ENCODE measurements at places on chromosomes 2 and 18.

GRCh38 chr2:231450548-231450989, 13.7 kb downstream of the NCL start:
- no peak for DNase-seq

DNA sequence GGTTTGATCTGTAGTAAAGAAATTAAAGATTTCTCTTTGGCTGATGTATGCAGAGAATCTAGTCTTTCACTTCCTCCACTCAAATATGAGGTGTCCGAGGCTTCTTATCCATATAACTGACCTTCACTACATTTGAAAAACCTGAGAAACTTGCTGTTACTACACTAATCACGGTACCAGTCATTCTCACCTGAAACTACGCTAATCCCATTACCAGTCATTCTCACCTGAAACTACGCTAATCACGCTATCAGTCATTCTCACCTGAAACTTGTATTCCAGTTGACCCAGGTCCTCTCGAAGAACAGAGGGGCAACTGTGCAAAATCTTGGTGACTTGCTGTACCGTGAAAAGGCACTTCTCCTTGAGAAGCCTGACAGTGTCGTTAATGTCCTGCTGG, 5.1 kb downstream of the MTERF4 start:
- DNase-seq, result no peak

DNA sequence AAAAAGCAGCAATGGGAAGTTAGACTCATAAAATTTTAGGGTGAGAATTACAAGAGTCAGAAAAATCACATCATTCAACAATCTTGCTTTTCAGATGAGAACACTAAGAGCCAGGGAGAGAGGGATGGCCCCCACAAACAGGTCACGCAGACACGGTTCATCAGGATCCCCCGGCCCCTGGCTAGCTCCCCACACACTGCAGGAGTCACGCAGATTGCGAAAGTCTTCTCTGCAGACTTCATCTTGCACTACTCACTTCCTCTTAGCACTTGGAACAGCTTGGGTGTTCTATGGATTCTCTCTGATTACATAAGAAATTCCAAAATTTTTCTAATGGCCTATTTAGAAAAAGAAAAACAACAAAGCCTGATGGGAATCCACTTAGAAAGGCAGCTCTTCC, 21.6 kb upstream of the SULT1C2 start:
- DNase-seq, result no peak

DNA sequence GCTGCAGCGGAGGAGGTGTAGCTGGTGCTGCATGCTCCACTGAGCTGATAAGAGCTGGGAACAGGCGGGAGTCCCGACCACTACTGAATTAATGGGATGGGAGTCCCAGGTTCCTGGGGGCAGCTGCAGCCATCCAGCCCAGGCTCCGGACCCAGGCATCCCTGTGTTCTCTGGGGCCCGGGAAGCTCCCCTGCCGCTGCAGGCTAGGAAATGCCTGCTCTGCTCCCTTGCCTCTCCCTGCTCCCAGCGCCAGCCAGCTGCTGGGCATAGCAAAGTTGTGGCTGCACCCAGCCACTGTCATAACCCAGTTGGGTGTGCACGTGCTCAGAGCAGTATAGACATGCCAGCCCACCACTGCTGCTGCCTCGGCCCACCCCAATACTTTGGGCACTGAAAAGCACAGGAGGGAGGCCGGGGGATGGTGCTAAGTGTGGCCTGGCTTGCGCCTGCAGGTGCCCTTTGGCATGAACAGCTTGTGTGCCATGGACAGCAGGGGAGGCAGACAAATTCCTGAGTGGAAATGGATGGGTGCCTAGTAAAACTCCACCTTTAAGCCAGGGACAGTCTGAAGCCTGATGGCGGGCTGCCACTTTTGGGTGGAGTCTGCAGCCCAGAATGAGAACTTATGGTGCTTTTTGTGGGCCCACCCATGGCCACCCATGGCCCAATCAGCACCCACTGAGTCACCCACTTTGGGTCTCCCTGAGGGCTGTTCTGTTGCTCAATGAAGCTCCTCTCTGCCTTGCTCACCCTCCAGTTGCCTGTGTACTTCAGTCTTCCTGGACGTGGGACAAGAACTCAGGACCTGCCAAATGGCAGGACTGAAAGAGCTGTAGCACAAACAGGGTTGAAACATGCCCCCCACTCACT, 219.3 kb upstream of the TMEFF2 start:
- DNase-seq, result no peak

DNA sequence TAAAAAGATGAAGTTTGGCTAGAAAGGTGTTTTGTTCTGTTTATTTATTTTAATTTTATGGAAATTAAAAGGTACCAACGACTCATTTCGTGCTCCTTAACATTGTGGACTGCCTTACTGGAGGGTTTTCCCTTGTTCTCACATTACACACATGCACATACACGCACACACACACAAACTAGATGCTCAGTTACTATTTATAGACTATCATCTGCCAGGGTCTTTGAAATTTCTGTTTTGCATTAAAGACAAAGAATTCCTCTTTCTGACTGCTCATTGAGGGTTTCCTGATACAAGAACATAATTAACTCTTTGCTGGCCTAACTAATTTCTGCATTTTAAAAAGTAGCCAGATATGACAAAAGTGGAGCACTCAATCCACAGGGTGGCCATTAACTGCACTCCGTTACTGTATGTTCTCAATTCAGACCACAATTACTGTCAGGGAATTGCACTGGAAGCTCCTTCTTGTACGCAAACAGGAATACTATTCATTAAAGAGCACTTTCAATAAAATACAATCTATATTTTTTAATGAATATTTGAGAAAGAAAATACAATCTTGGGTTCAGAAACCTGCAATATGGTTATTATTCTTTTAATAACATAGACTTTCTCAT, 366.9 kb upstream of the GALNT5 start:
- no peak for DNase-seq

DNA sequence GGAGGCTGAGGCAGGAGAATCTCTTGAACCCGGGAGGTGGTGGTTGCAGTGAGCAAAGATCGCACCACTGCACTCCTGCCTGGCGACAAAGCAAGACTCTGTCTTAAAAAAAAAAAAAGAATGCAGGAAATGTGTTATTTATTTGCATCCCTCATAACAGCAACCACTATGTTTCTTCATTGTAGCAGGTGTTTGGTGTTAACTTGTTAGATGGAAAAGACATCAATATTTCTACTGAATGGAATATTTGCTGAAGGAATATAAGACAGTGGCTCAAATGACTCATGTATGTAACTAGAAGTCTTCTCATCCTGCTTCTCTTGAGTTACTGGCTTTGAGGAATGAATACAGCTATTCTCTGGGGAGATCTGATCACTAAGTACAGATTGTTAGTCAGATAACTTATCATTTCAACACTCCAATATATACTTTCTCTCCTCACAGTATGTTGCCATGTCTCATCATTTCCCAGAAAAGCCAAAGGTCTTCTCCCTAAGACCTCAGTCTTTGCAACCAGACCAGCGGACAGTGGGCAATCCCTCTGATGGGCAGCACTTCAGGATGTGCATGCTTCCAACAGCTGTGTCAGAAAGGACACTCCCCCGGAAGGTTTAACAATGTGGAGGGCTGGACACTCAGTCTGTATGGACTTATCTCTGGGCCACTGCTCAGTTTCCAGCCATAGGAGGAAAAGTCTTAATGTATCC, 104.4 kb upstream of the STK17B start:
- peak; percentile 43 for DNase-seq

DNA sequence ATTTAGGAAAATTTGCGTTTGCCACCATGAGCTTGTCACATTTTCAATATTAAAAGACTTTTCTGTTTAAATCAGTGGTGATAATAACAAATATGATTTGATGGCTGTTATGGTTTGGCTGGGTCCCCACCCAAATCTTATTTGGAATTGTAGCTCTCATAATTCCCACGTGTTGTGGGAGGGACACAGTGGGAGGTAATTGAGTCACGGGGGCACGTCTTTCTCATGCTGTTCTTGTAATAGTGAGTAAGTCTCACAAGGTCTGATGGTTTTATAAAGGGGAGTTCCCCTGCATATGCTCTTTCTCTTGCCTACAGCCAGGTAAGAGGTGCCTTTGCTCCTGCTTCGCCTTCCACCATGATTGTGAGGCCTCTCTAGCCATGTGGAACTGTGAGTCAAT, 83.4 kb upstream of the RGPD4 start:
- no peak for DNase-seq

DNA sequence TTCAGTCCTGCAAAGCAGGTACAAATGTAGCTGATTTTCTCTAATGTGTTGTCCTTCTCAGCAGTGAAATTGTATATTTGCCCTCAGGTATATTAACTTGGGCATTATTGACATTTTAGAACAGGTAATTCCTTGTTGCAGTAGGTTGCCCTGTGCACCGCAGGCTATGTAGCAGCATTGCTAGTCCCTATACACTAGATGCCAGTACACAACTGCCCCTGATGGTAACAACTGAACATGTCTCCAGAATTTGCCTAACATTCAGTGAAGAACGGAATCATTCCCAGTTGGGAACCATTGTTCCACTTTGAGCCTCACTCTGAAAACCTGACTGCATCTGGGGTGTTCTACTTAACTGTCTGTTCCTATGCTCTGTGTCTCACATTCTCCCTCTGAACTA, 23.1 kb upstream of the TFPI start:
- no peak for DNase-seq

GRCh38 chr2:108363908-108364225, 13.9 kb upstream of the SULT1C4 start:
- DNase-seq, result no peak

- no peak for DNase-seq
Measured at GRCh38 chr2:20665243-20666004, 1.5 kb upstream of the GDF7 start.

DNA sequence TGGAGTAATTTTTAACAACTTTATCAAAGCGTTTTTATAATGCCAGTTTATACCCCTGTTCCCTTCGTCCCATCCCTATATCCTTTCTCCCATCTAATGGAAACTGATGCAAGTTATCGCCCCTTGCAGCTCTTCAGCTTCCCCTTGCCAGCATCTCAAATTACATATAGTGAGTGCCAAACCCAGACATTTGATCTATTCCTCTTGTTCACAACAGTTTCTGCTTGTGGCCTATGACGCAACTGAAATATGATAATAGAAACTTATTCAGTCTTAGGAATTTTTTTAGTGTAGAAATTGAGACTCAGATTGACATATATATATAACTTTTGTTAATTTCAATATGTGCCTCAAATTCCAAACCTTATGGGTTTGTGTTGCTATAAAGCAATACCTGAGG, 562.2 kb upstream of the VWC2L start:
- no peak for DNase-seq

DNA sequence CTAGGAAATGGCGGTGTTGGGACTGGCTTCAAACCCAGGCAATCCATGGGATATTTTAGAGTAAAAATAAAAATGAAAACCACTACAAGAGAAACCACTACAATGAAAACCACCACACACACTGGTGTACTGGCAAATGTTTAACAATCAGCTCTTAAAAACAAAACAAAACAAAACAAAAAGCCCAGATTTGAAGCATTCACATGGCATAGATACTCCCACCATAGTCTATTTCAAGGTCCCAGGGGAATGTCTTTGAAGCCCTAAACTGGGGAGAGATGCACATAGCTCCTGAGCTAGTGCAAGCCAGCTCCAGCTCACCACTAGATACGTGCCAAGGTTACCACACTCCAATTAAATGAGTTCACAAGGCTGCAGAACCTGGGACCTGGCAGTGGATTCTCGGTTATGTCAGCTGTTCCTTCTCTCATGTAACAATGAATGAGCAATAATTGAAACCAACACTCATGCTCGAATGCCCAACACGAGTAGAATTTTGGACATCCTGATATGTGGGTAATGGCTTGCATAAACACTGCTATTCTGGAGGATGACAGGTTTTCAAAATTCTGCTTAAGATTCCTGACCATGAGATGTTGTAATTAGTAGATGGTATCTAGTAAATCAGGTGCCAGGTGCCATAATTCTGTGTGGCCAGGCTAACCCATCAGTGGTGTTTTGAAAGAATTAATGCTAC, 102.2 kb downstream of the OSBPL6 start:
- no peak for DNase-seq

GRCh38 chr18:36348971-36349417, 51.5 kb downstream of the FHOD3 start:
- no peak for DNase-seq

DNA sequence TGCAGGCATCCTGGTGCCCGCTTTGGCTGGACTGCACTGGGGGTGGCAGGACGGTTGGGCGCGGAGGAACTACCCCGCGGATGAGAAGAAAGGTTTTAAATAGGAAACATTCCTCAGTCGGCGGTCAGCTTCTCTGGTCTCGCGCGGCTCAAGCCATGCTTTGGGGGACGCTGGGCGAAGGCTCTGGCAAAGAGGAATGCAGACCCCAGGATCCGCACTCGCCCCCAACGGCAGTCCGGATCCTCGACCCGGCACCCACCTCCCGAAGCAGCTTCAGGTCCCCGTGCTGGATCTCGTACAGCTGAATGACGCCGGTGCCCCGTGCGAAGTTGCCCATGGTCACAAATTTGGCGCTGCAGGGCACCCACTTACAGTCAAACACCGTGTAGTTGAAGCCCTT, 686 bp upstream of the PNO1 start:
- no peak for DNase-seq

DNA sequence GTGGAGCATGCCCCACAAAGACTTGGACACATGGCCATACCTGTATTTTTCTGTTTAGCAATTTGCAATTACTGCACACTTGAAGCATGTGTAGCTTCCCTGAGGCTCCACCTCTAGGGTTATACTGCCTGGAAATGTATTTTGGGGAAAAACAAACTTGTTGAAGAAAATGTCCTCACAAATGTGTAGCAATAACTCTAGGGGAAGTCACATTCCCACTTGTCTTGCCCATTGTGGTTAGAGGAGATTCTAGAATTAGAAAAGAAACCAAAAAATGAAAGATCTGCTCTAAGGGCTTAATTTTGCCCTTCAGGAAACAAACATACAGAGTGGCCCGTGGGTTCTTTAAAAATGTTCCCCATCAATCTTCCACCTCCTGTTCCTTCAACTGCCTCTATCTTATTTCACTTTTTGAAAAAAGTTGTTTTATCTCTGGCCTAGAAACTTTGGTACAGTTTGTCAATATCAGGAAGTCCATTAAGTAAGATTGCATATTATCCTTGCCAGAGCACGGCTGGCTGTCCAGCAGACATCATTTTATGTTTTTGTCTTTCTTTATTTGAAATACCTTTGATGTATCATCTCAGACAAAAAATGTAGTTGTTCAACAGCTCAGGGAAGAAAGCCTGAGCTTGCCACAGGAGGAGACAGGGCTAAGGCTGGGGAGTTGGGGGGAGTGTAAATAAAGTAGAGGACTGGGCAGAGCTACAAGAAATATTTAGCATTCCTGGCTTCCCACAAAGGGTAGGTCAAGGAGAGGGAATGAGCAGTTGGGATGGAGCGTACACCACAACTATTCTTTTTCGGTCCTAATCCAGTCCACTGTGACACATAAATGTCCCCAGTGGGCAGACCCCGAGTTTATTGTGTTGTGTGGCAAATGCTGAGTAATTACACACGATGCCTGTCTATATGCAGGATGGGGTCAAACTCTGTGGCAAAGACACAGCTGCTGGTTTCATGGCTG, 96.8 kb upstream of the CDC42EP3 start:
- no peak for DNase-seq

DNA sequence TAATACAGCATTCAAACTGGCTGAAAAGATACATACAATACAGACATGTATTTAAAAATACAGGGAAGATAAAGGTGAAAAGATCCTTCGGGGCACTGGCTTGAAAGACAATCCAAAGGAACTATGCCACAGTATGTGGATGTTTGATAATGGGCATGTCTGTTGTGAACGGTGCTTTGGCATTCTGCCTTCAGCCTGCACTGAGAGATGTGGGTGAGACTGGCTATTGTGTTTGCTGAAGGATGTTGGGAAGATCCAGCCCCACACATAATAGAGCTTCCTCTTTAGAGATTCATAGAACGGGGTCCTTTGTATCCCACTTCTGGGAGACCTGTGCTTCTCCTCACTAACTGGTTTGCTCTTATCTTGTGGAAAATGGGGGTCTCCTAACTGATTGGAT, 65.1 kb upstream of the CXCR4 start:
- no peak for DNase-seq

- DNase-seq, result no peak
Measured at GRCh38 chr2:3040496-3041140, 337.0 kb downstream of the EIPR1 start.

All from activated T-cell treated with anti-CD3 and anti-CD28 coated beads, Interleukin-2, amount 50 U/mL, for 24 hours (primary cell).